ENCODE measurements at places on chromosomes 5 and 9.

DNA sequence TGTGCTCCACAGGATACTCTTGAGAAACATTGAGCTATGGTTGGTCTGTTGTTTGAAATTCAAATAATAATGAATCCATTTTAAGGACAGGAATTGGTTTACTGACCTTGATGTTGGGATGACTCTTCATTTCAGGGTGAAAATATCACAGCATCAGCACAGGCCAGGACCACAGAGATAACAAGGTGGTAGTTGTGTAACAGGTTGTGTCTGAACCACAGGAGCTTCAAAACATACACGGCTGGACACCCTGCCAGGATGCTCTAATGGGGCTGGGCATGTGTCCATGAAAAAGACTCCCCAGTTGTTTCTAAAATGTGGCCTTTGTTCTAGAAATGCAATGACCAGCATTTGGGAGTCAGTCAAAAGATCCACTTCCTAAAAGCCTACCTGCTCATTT is 69.8 kb downstream of the ACO1 start:
- DNase-seq: no peak

DNA sequence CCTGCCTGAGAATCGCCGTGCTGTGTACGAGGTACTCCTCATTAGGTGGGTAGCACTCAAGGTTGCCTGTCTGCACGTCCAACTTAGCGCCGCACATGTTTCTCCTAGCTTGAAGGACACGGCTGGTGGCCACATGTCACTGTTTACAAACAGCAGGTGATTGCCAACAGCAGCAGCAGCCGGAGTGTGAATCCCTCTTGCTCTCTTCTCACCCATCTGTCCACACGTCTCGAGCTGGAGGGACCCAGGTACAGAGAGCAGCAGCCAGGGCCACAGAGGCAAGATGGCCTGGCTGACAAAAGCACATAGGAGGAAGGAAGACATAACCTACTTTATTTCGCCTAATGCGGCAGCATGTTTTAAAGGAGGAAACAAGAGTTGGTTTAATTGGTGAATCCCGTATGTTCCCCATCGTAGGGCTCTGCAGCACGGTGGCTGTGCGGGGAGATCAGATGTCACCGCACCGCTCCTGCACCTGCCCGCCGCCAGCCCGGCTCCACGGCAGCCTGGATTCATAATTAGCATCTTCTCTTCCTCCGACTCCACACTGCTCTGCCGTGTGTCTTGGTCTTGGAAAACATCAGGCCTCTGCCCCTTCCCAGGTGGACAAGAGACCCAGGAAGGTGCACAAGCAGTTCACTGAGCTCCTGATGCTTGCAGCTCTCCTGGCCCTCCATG is 201.6 kb upstream of the IRX1 start:
- DNase-seq: no peak

GRCh38 chr9:116087246-116087645 is 66.3 kb upstream of the PAPPA start:
- no peak for DNase-seq

- DNase-seq: no peak
These were observed 6.6 kb downstream of the CWC27 start for GRCh38 chr5:64775291-64775690.

GRCh38 chr5:14451871-14452270 is 129.7 kb upstream of the OTULINL start:
- no peak for DNase-seq

- no peak for DNase-seq
These were observed 19.8 kb downstream of the AKNA start for GRCh38 chr9:114367772-114368569.

GRCh38 chr5:14881826-14882225 is 10.2 kb upstream of the ANKH start:
- DNase-seq: no peak

- no peak for DNase-seq
These were observed 129.1 kb downstream of the CACNA1B start for GRCh38 chr9:138006576-138007233.

GRCh38 chr5:163595932-163596607 is 90.7 kb downstream of the MAT2B start:
- no peak for DNase-seq

DNA sequence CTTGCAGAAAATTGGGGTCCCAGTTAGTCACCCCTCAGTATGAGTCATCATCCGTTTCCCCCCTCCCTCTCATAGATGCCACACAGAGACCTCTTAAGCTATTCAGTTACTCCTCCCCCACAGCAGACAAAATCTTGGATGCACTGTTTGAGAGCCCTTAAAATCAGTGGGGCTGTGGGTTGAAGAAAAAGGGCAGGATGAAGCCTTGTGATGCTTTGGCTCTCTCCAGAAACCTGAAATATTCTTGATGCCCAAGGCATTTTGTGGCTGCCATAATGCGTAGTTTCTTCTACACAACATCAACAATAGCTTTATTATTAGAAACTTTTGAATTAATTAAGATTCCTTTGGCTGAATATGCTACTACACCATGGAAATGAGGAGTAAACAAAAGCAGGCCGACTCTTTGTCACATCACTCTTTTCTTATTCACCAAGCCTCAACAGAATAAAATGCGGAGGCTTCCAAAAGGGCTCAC is 133.8 kb downstream of the MRPS30 start:
- no peak for DNase-seq

GRCh38 chr5:42923710-42924109 is 112.0 kb upstream of the SELENOP start:
- no peak for DNase-seq

GRCh38 chr5:110167384-110167783 is 477.7 kb downstream of the MAN2A1 start:
- no peak for DNase-seq

DNA sequence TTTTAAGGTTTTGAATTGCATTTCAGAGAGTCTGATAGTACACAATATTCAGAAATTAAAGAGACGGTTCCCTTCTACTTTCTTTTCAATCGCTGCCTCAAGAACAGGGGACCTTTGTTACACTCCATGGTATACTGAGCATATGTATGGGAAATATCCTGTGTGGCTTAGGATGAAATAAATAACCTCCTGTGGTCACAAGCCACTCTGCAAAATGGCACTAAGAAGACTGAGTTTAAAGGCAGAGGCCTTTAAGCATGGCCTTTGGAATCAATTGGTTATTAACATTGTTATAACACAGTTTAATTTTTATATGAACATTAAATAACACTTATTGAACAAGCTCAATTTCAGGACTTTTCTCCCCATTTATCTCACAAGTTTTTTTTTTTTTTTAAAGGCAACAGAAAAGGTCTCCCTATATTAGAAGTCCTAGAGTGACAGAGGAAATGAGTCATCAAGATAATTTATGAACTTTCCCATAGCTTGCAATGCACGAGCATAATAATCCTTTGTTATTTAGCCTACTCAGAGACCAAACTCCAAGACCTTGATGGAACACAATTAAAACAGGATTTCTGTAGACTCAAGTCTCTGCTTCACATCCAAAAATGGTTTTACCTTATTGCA is 341.9 kb downstream of the TMEM167A start:
- DNase-seq: no peak

- DNase-seq: no peak
These were observed 81.5 kb downstream of the RGS3 start for GRCh38 chr9:113545068-113545467.

DNA sequence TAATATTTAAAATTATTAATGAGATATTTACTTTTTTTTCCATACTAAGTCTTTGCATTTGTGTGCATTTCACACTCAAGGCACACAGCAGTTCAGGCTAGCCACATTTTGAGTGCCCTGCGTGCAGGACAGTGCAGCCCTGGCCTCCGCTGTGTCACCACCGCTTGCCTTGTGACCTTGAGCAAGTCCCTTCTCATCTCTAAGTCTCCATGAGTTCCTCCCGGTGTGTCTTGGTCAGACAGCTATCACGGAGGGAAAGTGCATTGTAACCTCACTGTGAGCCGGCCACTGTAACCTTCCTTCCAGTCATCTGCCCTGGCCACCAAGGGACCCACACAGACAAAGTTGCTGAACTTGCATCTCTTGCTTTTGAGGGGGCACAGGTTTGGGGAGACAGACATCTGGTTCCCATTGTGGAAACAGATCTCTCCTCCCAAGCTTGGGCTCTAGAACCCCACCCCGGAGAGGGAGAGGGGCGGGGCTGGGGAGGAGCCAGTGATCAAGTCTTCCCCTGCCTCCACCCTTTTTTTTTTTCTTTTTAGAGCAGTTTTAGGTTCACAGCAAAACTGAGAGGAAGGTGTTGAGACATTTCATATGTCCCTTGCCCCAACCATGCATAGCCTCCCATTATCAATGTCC is 96.8 kb downstream of the C9orf50 start:
- DNase-seq: no peak

GRCh38 chr9:19298436-19299000 is 68.0 kb downstream of the DENND4C start:
- peak; percentile 49 for DNase-seq

GRCh38 chr5:76816110-76816831 is 2.6 kb upstream of the F2RL1 start:
- DNase-seq: no peak

GRCh38 chr9:73011181-73011750 is 58.4 kb upstream of the ALDH1A1 start:
- DNase-seq: no peak

GRCh38 chr9:75017378-75017777 is 10.7 kb downstream of the CARNMT1 start:
- DNase-seq: no peak

DNA sequence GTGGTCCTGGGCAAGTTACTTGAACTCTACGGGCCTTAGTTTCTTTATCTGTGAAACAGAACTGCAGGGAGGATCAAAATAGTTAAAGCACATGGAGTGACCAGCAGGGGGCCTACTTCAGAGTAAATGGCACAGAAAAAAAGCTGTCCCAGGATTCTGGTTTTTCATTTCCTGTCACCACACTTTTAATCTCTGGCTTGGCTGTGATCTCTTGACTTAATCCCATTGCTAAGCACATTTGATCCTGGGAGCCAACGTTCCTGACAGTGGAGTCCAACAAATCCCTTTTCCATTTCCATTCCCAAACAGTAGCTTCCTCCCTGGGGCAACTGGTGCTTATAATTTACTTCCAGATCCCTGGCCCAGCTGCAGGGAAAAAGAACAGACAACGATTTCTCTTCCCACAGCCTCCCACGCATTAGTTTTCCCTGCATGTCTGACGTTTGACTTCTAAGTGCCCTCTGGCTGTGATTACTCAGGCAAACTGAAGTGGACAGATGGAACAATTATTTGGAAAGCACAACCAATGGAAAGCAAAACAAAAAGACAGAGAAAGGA is 136.5 kb upstream of the STK32A start:
- no peak for DNase-seq

DNA sequence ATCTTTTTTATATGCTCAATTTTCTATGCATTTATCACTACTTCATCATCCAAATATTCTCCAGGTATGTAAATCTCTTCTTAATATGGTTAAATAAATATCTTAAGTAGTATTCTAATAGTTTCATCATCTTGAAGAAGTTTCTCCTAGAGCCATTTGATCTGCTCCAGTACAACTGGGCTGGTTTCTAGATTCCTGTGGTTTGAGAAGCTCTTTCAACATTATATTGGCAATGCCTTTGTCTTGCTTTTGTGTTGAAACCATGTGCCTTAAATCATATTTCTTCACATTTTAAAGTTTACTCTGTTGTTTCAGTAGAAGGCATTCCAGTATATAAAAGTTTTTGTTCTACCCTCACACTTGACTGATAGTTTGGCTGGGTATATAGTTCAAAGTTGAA is 27.6 kb downstream of the MBLAC2 start:
- DNase-seq: peak; percentile 23

DNA sequence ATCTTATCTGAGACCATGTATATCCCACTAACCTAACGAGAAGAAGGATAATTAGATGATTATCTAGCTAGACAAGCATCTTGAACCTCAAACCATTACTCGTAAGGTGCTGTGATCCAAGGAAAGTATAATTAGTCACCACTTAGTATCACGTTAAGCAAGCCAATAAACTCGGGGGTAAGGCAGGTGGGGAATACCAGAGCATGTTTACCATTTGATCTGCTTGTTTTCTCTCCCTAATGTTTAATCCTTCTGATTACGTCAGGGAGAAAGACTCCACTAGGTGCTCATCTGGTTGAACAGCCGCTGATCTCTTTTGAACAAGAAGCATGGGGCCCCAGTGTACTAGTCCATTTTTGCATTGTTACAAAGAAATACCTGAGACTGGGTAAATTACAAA is 69.9 kb upstream of the SLC1A1 start:
- no peak for DNase-seq

- no peak for DNase-seq
These were observed 213.2 kb downstream of the GABRB2 start for GRCh38 chr5:161333194-161333880.

DNA sequence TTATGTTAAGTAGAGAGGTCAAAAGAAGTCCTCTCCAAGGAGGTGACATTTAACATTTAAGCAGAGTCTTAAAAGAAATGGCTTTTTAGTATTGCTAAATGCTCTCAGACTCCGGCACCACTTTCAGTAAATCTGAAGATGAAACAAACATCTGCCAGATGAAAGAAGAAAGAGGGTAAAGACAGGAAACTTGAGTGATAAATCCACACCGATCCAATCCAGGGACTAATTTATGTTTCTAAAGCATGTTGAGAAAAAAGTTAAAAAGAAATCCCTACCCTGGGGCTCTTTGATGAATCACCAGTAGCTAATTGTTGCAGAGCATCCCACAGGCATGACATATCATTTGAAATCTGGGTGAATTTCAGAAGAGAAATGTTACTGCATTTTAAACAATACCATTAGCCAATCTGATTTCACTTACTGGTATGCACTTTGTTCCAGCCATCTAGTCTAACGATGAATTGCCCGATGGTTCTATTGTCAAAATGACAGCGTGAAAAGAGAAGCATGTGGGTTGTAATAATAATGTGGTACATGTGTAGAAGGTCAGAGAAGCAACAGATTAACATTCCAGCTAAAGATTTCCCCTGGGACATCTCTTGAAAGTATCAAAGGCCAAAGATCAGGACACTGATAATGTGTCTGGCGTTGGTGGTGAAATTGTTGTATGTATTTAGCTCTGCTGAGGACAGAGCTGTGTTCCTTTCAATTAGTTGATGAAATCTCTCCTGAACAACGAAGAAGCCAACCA is 485.7 kb downstream of the CSNK1G3 start:
- peak; percentile 74 for DNase-seq

GRCh38 chr5:41415242-41415641 is 95.2 kb downstream of the PLCXD3 start:
- DNase-seq: no peak

DNA sequence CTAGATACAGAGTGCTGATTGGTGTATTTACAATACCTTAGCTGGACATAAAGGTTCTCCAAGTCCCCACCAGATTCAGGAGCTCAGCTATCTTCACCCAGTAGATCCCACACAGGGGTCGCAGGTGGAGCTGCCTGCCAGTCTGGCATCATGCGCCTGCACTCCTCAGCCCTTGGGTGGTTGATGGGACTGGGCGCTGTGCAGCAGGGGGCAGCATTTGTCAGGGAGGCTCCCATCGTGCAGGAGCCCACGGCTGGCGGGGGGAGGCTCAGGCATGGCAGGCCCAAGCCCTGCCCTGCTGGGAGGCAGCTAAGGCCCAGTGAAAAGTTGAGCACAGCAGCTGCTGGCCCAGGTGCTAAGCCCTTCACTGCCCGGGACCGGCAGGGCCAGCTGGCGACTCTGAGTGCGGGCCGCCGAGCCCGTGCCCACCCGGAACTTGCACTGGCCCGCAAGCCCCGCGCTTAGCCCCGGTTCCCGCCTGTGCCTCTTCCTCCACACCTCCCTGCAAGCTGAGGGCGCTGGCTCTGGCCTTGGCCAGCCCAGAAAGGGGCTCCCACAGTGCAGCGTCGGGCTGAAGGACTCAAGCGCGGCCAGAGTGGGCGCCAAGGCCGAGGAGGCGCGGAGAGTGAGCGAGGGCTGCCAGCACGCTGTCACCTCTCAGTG is 314.1 kb upstream of the ATP10B start:
- no peak for DNase-seq

All from AG04449 (cell line).